ENCODE measurements at places on chromosomes 2 and 18. TPM values are rescaled to one million over a fixed set of nuclear protein-coding genes. Genes with fewer than 3 reads are reported as not detected.

Gene B3GNT7
- total RNA-seq, result 0.20 TPM

Gene SCN7A
- total RNA-seq, result 0.07 TPM

Gene OXER1
- total RNA-seq, result not detected

- no peak overlapping the region for H3K27ac ChIP-seq
- H3K4me1 ChIP-seq, result no peaks in the 10 kb centered on the region
- no peak for DNase-seq
- no peak overlapping the region for H3K4me3 ChIP-seq
Observed at GRCh38 chr2:69570474-69570873, 73.1 kb downstream of the AAK1 start.

DNA sequence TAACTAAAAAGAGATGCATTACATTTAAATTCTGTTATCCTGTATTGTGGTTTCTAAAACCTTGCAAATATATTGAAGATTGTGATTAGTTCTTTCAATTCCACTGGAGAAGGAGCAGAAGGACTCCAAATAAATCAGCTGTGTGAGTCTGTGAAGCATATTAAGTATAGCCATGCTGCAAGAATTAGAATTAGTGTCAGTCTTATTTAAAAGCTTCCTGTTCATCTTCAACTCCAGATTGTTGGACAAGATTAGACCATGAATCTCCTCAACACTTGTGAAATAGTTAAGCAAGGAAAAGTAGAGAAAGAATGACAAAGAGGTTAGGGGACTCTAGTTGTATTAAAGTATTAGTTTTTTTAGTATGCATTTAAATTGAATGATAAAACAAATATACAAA is 92.5 kb upstream of the LRP1B start:
- no peak overlapping the region for H3K27ac ChIP-seq
- no peak overlapping the region for H3K4me3 ChIP-seq
- H3K4me1 ChIP-seq, result no peaks in the 10 kb centered on the region
- DNase-seq, result no peak

Data from K562 (cell line).